PC-9 (cell line): ENCODE measurements at places on chromosomes 4 and X.

DNA sequence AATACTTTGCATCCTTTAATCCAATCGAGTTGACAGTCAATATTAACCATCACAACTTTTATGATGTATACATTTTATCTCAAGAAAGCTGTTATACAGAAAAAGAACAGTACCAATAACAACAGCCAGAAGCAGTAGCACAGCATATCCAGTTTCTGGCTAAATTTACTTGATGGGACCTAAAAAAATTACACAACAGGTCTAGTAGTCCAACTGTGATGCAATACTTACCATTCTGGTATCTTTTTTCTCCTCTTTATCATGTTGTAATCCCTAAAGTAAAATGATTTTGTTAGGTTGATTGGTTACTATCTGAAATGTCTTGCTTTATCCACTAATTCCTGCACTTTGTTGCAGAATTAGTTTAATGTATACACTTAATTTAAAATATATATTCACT, 1150.6 kb downstream of the FAT4 start:
- no peak overlapping the region for H3K27ac ChIP-seq
- no peak for DNase-seq
- H3K4me1 ChIP-seq = no peaks in the 10 kb centered on the region
- H3K36me3 ChIP-seq = no peaks in the 10 kb centered on the region
- H3K27me3 ChIP-seq = no peaks in the 10 kb centered on the region

DNA sequence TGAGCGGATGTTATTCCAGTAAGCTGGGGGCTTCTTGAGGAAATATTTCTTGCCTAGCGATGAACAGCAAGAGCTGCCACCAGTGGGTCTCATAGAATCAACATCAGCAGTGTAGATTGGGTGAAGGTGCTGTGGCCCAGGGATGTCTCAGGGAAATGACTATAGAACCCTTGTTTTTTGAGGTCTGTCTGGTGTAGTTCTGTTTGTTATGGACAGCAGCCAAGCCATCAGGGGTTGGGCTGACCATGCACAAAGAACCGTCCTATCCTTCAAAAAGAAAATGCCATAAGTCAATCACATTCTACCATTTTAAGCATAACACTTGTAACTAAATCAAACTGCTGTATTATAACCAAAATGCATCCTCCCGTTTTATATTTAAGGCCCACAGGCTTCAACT, 17.3 kb upstream of the C1GALT1C1 start:
- H3K4me1 ChIP-seq = peaks cover 10% of the 10 kb centered on the region; the same call in 1 of the 2 replicates
- H3K27me3 ChIP-seq = no peaks in the 10 kb centered on the region
- no peak for DNase-seq
- H3K36me3 ChIP-seq = no peaks in the 10 kb centered on the region

- DNase-seq = no peak
- no peak overlapping the region for H3K4me3 ChIP-seq
- no peak overlapping the region for H3K27ac ChIP-seq
- no peaks in the 10 kb centered on the region for H3K27me3 ChIP-seq
Observed at GRCh38 chr4:152316969-152317368, 218.9 kb downstream of the FBXW7 start.

GRCh38 chrX:153647461-153648357, 706 bp downstream of the DUSP9 start:
- H3K27ac ChIP-seq = no peak overlapping the region
- peaks cover 9% of the 10 kb centered on the region for H3K4me1 ChIP-seq
- no peak overlapping the region for H3K4me3 ChIP-seq

GRCh38 chr4:17315459-17315858, 196.4 kb downstream of the QDPR start:
- H3K4me3 ChIP-seq = no peak overlapping the region
- H3K4me1 ChIP-seq = no peaks in the 10 kb centered on the region
- DNase-seq = no peak
- no peaks in the 10 kb centered on the region for H3K36me3 ChIP-seq
